ENCODE measurements at places on chromosomes 12 and 14.

- no peak for DNase-seq
Measured at GRCh38 chr12:79375050-79375449, 315.7 kb downstream of the PAWR start.

DNA sequence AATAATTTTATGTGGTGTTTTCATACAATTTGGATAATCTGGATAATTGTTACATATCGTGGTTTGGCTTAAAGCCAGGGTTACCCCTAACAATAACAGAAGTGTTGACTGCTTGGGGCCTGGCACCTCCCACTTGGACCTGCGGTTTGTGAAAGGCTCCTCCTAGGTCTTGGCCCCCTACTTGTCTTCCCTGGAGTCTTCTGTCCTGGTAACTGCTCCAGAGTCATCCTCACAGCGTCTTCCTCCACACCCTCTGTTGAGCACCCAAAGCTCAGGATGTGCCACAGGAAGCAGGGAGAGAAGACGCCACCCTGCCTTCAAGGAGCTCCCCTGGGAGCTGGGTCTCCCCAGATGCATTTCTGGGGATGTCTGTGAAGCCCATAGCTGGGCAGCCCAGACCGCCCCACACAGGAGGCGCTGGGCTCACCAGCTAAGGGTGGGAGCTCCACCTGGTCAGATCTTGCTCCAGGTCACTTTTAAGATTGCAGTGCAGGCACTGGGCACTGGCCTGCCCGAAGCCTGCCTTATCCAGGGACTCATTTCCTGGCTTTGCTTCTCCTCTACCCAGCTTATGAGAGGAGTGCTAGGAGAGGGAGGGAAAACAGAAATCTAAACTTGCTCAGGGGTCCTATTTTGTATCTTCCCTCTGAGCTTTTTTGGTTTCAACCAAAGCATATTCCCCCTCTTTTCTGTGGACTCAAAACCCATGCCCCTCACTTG lies 98.2 kb downstream of the ZFP36L1 start:
- no peak for DNase-seq

- DNase-seq, result no peak
Measured at GRCh38 chr12:132327336-132328171, 1.8 kb downstream of the GALNT9 start.

GRCh38 chr12:130710733-130711080 lies 5.4 kb downstream of the RIMBP2 start:
- DNase-seq, result no peak

GRCh38 chr12:23139026-23139425 lies 514.1 kb downstream of the ETNK1 start:
- DNase-seq, result no peak

DNA sequence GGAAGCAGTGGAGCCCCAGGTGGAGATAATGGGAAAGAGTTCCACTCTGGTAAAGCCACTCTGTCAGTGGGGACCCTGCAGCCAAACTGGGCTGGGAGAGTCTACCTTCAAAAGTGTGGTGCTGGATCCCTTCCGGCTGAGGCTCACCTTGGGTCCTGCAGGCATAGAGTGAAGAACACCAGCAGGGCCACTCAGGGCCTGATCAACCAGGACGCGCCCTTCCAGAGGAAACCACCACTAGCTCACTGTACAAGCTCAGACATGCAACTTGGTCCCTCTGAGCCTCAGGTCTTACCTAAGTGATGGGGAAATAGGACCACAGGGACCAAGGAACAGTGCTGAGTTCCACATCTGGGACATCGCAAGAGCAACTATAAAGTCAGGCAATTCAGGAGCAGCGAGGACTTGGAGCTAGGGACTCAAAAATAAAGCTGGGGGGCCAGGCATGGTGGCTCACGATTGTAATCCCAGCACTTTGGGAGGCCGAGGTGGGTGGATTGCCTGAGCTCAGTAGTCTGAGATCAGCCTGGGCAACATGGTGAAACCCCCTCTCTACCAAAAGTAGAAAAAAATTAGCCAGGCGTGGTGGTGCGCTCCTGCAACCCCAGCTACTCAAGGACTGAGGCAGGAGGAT lies 5.9 kb upstream of the PRPH start:
- DNase-seq, result no peak

DNA sequence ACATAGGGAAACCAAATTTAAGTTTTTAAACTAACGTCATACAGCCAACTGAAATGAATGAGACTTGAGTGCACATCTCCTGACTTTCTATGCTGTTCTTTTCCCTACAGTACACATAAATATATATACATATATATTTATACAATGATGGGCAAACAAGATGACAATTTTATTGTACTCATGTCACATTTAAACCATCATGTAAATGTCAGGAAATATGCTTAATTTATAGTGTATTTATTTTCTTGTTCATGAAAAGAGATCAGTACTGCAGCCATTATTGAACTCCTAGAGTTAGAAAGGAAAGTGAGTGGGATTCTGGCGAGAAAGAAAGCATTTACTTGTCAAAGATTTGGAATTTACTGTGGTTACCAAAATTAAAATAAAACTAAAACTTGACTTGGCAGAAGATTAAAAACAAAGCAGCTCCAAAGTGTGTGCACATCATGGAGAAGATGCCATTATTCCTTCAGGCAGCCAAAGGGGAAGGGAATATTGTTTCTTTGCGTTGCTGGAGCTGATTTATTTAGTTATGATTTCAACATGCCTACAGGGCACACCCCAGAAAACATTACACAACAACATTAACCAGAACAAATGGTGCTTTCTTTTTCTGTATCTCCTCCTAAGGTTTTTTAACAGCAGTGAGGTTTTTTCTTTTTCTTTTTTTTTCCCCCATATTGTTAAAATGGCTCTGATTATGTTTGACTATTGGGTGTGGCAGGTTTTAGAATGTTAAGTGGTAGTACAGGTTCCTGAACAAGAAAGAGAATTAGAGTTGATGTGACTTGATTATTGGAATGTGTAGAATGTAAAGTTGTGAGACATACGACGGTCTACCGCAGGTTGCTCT lies 144.6 kb downstream of the RAD51B start:
- DNase-seq, result no peak

DNA sequence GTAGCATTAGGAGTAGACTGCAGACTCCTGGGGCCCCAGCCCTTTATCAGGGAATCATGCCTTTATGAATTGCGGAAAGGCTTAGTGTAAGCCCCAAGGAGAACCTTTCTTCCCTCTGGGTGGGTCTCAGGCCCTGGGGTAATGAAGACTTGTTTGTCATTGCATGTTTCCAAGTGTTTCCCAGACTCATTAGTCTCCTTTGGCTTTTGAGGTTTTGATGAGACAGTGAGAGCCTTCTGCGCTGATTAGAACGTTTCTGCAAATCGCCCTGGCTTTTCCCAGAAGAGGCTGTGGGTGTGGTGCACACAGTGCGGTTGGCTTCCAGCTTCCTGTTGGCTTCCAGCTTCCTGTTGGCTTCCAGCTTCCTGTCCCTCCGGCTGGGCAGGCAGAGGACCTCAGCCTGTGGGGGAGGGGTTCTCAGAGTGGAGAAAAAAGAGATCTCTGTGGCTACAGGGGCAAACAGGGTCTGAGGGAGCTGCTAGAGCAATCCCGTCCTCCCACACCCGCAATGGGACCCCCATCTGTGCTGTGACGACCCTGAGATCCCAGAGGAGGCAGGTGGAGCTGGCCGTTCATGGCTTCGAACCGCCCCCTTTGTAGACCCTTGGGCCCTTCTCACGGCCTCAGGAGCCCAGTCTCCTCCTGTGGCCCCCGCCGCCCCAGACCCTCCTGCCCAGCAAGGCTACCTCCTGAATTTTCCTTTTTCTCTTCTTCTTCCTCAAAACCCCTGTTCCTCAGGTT lies 42.1 kb downstream of the GPR68 start:
- DNase-seq, result no peak

DNA sequence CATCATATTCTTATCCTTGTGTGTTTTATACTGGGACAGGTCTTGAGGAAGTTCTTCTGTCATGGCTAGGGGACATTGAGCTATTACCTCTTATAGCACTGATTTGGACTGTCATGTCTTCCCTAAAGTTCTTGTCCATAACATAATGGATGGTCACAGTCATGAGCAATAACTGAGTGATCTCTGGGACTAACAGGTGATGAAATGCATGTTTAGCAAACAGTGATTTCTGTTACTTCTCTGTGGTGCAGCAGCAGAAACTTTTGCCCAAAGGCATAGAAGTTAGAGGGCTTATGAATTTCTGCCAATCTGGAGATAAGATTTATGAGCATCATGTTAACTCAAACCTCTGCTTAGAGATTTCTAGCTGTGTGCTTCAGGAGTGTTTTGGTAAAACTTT lies 5.9 kb downstream of the ADIPOR2 start:
- DNase-seq, result no peak

DNA sequence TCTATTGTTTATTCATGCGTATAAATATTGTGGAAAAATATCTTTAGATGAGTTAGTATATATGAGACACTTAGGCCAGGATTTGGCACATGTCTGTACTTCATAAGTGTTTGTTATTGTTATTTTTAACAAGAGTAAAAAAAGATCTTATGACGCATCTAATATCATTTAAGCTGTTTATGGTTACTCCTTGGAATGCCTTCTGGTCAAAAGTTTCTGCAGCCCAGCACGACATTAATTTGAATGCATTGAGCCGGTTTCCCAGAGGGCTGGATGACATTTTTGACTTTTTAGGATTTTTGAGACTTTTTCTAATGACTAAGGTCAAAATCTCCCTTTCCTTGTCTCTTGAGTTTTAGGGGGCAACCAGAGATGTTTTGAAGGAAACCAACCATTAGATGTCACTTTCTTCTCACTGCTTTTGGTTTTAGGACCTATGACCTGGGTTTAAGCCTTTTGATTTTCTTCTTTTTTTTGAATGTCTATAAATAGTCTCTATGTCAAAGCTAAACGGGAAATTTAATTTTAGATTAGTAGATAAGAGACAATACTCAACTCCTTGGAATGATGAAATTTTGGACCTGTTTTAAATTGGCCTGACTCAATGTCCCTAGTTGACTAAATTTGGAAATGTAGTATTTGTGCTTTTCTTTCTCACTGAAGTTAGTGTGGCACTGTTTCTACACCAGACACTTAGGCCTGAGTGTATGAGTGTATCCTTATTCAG lies 215.5 kb downstream of the AEBP2 start:
- no peak for DNase-seq

DNA sequence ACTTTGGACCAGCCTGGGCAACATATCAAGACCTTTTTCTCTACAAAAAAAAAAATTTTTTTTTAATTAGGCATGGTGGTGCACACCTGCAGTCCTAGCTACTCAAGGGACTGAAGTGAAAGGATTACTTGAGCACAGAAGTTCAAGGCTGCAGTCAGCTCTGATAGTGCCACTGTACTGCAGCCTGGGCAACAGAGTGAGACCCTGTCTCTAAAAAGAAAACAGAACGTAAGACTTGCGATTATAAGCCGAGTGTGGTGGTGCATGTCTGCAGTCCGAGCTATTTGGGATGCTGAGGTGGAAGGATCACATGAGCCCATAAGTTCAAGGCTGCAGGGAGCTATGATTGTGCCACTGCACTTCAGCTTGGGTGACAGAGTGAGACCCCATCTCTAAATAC lies 76.0 kb downstream of the DENND5B start:
- no peak for DNase-seq

DNA sequence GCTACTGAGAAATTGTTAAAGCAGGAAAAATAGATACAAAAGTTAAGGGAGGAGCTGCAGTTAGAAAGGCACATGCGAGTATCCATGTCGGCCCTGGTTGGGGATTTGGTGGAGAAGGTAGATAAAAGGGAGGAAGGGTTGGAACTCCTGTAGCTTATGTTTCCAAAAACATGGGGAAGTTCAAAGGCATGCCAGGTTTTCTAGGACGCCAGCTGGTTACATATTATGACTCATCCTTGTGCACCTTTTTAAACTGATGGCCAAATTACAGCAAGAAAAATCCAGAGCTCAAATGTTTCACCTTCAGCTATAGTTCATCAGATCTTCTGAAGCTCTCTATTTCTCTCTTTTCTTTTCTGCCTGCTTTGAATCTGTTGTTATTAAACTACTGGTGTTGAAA lies 13.2 kb upstream of the MAP4K5 start:
- DNase-seq, result no peak

DNA sequence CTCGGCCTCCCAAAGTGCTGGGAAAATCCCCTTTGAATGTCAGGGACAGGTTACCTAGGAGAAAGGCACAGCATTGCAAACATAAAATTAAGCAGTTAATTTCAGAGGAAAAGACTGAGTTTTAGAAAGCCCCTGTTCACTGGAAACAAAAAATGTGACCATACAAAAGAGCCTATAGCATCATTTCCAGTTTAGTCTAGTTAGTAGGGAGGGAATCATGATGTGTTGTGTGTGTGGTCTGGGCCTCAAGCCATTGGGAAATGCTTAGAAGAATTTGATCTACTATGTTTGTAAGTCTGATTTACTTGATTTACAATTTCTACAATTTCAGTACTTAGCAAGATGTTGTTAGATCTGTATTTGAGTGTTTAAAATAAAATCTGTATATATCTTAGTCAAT lies 47.1 kb upstream of the RERG start:
- no peak for DNase-seq

DNA sequence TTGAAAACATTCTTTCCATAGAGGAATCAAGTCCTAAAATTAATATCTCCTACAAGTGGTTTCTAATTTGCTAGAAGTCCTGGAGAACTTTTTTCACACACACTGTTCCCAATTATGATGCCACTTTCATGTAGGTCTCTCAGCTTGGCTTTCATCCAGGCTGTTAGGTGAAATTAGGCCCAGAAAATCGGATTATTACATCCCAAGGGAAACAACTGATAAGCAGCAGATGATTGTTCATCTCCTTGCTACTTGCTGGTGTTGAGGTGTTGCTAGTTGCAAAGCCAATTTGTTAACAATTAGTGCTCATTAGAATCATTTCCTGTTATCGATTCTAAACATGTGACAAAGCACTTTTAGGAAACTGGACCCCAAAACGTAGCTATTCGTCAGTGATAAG lies 248.0 kb downstream of the PDZRN4 start:
- DNase-seq, result no peak

DNA sequence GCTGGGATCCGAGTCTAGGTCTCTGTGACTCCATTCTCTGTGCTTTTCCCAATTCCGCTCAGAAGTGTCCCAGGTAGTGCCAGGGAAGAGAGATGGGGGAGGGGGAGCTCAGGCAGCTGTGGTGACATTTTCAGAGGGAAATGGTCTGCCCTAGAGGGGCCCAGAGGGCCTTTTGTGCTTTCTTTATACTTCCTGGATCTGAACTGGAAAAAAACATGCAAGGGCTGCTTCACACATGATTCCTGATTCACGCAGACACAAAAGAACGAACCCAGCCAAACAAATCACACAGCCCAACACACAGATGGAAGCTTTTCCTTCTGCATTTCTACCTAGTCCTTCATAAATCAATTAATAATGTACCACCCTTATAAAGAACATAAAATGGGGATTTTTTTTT lies 26.5 kb downstream of the GPR68 start:
- DNase-seq, result no peak

DNA sequence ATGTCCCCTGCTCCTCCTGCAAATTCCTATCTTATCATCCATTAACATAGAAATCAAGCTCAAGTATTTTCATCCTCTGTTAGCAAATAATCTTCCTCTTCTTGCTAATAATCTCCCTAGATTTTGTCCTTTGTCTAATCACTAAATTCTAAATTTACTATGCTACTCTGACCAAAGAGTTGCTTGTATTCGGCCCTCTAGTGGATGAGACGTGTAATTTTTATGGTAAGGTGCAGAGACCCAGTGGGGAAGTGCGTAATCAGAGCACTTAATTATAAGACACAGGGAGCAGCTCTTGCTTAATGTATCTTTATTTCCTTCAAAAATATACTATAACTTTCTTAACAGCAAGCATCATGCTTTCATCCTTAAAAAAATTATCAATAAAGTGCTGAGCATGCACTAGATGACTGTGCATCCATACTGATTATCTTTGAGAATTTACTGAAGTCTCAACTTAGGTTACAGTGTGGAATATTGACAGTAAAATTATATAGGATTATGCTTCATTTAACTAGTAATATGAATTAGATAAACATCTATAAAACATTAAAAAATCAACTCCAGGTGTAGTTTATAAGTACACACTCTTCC lies 212.6 kb downstream of the SLC16A7 start:
- no peak for DNase-seq
